ENCODE measurements at places on chromosomes 5 and 9. TPM values are rescaled to one million over a fixed set of nuclear protein-coding genes. Genes with fewer than 3 reads are reported as not detected.

STPG3 gene
- not detected for total RNA-seq

MEF2C gene
- total RNA-seq: not detected

TRIM52 gene
- total RNA-seq: 10.5 TPM

SPINK7 gene
- total RNA-seq: not detected

SV2C gene
- total RNA-seq: not detected

RALGPS1 gene
- 2.4 TPM for total RNA-seq

FCN2 gene
- not detected for total RNA-seq

SPINK5 gene
- total RNA-seq: not detected

ODF2 gene
- total RNA-seq: 73.6 TPM

GRIA1 gene
- total RNA-seq: not detected

ISOC1 gene
- total RNA-seq: 27.4 TPM

- H3K27ac ChIP-seq: no peak overlapping the region
- H3K27me3 ChIP-seq: no peaks in the 10 kb centered on the region
- no peak overlapping the region for H3K4me3 ChIP-seq
- H3K36me3 ChIP-seq: no peaks in the 10 kb centered on the region
Observed at GRCh38 chr5:173880306-173880985, 7.7 kb upstream of the CPEB4 start.

DNA sequence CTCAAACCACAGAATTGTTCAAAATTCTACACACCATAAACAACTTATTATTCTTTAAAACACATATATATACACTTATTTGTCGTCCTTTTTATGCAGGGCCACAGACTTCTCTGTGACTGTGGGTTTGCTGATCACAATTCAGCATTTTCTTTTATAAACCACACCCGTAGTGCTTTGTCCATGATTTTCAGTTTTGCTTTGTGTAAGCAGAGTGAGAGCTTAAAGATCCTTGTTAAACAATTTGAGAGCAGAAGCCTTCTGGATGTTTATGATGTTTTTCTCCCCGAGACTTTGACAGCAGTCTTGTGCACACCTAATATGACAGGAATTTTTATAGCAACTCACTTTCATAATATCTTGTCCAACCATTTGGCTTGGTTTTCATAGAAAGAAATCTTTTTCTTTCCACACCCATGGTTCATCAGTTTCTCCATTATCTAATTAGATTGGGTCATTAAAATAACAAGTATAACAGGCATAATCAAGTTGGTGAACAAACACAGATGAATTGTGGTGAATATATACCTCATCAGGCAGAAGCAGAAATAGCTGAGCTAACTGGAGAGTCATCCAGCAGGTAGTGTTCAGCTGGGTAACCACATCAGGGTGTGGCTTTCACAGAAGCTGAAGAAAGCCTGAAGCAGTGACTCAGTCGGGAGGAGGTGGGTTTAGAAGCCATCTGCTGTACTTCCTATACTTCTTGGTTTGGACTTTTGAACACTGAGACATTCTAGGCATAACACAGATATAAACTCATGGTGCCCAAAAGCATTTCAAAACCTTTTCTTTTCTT, 232.8 kb downstream of the DOCK8 start:
- no peak overlapping the region for H3K4me3 ChIP-seq
- DNase-seq: peak; percentile 89
- peaks cover 42% of the 10 kb centered on the region for H3K36me3 ChIP-seq

DNA sequence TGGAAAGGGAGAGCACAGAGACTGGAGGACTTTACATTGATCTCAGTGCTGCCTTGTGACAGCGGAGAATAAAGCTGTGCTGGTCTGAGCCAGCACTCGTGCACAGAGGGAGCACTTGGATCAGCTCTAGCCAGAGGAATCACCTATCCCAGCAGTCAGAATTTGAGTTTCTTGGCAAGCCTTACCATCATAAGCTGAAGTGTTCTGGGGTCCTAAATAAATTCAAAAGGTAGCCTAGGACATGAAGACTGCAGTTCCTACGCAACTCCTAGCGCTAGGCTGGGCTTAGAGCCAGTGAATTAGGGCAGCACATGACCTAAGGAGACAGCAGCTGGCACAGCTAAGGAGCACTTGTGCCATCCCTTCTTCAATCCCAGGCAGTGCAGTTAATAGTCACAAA, 119.5 kb downstream of the HMHB1 start:
- no peak overlapping the region for H3K27ac ChIP-seq
- H3K4me1 ChIP-seq: no peaks in the 10 kb centered on the region
- H3K4me3 ChIP-seq: no peak overlapping the region
- DNase-seq: no peak
- H3K27me3 ChIP-seq: no peaks in the 10 kb centered on the region

DNA sequence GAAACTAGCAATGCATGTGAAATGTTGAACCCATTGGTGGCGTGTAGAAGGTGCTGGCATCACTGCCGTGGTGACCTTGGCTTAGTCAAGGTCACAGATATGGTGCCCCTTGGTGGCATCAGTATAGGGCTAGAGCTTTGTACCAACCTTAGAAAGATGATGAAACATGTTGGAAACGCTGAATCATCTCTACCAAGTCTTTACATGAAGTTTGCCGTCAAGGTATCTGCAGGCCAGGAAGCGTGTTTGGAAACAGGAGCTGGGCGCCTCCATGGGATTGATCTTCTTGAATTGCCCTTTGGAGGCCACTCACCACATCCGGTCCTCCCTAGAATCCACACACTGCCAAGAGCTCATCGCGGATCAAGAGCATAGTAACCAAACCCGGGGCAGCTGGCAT, 16.9 kb upstream of the BOD1 start:
- H3K4me3 ChIP-seq: no peak overlapping the region
- H3K4me1 ChIP-seq: no peaks in the 10 kb centered on the region
- DNase-seq: no peak
- H3K27me3 ChIP-seq: no peaks in the 10 kb centered on the region
- H3K27ac ChIP-seq: no peak overlapping the region
- no peaks in the 10 kb centered on the region for H3K36me3 ChIP-seq

- no peaks in the 10 kb centered on the region for H3K27me3 ChIP-seq
- H3K27ac ChIP-seq: no peak overlapping the region
- no peaks in the 10 kb centered on the region for H3K4me1 ChIP-seq
- DNase-seq: no peak
- no peaks in the 10 kb centered on the region for H3K36me3 ChIP-seq
Observed at GRCh38 chr5:123754908-123755307, 242.9 kb downstream of the CSNK1G3 start.

DNA sequence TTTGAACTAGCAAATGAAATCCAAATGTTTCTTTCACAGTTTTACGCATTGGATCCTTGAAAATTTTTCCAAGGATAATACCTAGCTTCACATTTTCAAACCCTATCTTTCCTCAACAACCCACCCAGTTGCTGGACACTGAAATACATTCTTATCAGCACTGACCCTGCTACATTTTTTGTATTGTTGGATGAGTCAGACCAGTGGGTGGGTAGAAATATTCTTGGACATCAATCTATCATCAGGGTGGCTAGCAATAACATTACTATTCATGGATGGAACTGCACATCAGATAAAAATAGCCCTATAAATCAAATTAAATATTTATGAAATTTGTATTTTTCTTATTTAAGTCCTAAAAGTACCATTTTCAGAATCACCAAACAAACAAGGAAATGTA, 407.4 kb upstream of the IZUMO3 start:
- no peaks in the 10 kb centered on the region for H3K36me3 ChIP-seq
- H3K4me1 ChIP-seq: no peaks in the 10 kb centered on the region
- no peak overlapping the region for H3K4me3 ChIP-seq

DNA sequence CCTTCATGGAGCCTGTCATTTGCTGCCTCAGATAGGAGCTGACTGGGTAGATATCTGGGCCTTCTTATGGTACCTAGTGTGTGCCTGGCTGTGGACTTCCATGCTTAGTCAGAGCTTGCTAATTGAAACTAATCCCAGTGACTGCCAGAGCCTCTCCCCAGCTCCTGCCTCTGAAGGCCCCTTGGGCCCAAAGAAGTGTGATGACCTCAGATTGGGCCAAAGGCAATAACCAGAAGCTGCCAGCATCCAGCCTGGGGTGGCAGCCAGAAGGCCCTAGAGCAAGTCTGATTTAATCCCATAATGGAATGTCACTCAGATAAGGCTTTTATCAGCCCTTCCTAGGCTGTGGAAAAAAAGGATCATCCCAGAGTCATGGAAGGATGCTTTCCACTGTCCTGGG, 17.1 kb upstream of the CDC23 start:
- no peaks in the 10 kb centered on the region for H3K4me1 ChIP-seq
- DNase-seq: no peak
- H3K36me3 ChIP-seq: peaks cover 1% of the 10 kb centered on the region
- H3K27me3 ChIP-seq: peaks cover 6% of the 10 kb centered on the region
- H3K4me3 ChIP-seq: no peak overlapping the region
- no peak overlapping the region for H3K27ac ChIP-seq

GRCh38 chr9:118665226-118665919, 703.9 kb downstream of the BRINP1 start:
- no peak overlapping the region for H3K27ac ChIP-seq
- no peak for DNase-seq

GRCh38 chr9:30522486-30522885, 1862.0 kb upstream of the ACO1 start:
- no peaks in the 10 kb centered on the region for H3K4me1 ChIP-seq
- no peaks in the 10 kb centered on the region for H3K36me3 ChIP-seq
- no peak overlapping the region for H3K27ac ChIP-seq
- no peaks in the 10 kb centered on the region for H3K27me3 ChIP-seq
- DNase-seq: no peak

GRCh38 chr9:29212397-29213387, 1639.4 kb upstream of the C9orf72 start:
- no peak for DNase-seq
- H3K27ac ChIP-seq: no peak overlapping the region
- peak overlapping the region; percentile 36 for H3K4me3 ChIP-seq
- H3K4me1 ChIP-seq: peaks cover 19% of the 10 kb centered on the region

GRCh38 chr9:127918183-127919107, 1.6 kb upstream of the ST6GALNAC4 start:
- no peaks in the 10 kb centered on the region for H3K27me3 ChIP-seq
- H3K4me1 ChIP-seq: peaks cover 44% of the 10 kb centered on the region
- peaks cover 4% of the 10 kb centered on the region for H3K36me3 ChIP-seq
- DNase-seq: no peak
- no peak overlapping the region for H3K27ac ChIP-seq

DNA sequence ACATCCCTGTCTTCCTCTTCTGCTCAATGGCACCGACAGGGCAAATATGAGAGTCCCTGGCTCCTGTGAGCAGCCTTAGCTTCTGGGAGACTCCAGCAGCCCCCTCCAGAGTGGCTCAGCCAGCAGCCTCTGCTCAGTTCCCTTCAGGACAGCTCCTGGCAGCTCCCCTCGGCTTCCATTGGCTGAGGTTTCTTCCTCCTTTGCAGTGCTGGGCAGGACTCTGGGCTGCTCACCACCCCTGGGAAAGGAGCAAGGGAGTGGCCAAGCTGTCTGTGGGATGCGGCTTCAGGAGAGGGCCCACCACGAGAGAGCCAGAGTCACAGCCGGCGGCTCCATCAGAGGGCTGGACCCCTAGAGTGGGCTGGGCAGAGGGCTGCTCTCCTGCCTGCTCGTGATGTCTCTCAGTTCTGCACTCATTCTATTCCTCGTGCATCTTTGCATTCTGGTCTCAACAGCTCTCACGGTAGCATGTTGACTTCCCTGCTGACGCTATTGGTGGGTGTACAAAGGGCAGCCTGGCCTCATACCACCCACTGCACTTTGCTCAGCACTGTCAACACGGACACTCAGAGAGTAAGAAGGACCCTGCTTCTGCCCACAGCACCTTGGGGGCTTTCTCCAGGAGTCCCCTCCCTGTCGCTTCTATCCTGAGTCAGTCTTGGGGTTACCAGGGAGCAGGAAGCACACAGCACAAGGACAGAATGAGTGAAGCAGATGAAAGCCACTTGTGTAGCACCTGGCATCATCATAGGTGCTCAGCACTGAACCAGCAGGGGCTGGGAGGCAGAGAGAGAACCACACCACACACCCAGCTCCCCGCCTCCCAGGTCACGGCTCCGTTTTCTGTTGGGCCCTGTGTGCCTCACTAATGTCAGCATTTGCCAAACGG, 80.9 kb upstream of the ALDH1B1 start:
- peaks cover 1% of the 10 kb centered on the region for H3K27me3 ChIP-seq
- no peak overlapping the region for H3K27ac ChIP-seq

GRCh38 chr5:90097082-90097477, 312.5 kb downstream of the CETN3 start:
- H3K4me1 ChIP-seq: no peaks in the 10 kb centered on the region
- H3K36me3 ChIP-seq: no peaks in the 10 kb centered on the region
- no peak overlapping the region for H3K4me3 ChIP-seq
- H3K27ac ChIP-seq: no peak overlapping the region

- DNase-seq: no peak
- H3K36me3 ChIP-seq: no peaks in the 10 kb centered on the region
- no peak overlapping the region for H3K4me3 ChIP-seq
- H3K27me3 ChIP-seq: peaks cover 6% of the 10 kb centered on the region
- no peak overlapping the region for H3K27ac ChIP-seq
Observed at GRCh38 chr5:174448662-174449061, 275.7 kb upstream of the MSX2 start.

DNA sequence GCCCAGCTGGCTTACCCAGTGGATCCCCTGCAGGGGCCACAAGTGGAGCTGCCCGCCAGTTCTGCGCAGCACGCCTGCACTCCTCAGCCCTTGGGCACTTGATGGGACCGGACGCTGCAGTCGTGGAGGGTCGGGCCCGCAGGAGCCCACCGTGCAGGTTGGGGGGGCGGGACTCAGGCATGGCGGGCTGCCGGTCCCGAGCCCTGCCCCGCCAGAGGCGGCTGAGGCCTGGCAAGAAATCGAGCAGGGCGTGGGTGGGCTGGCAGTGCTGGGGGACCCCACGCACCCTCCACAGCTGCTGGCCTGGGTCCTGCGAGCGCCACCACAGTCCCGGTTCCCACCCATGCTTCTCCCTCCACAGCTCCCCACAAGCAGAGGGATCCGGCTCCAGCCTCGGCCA, 19.2 kb upstream of the BTNL3 start:
- no peak overlapping the region for H3K4me3 ChIP-seq
- no peaks in the 10 kb centered on the region for H3K36me3 ChIP-seq
- H3K4me1 ChIP-seq: no peaks in the 10 kb centered on the region
- H3K27me3 ChIP-seq: no peaks in the 10 kb centered on the region
- H3K27ac ChIP-seq: no peak overlapping the region

- no peak overlapping the region for H3K27ac ChIP-seq
- H3K27me3 ChIP-seq: peaks cover 2% of the 10 kb centered on the region
Observed at GRCh38 chr9:136619742-136620440, 42.8 kb upstream of the EGFL7 start.

GRCh38 chr5:82255844-82256243, 22.3 kb downstream of the RPS23 start:
- peaks cover 1% of the 10 kb centered on the region for H3K4me1 ChIP-seq
- H3K4me3 ChIP-seq: no peak overlapping the region
- H3K27me3 ChIP-seq: no peaks in the 10 kb centered on the region

DNA sequence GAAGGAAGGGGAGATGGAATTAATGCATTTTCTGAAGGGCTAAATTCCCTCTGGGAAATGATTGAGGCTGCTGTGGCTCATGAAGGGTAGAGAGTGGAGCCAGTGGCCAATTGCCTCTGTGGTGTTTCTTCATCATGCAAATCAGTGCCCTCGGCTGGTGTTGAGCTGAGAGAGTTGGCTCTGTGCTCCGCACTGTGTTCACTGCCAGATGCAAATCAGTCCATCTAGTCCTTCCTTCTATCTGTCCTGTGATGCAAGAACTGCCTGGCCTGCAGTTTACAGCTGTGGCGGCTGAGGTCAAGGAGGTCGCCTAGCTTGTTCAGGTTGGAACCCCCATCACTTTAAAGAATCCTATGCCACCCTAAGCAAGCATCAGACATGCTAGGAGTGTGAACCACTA, 6.0 kb downstream of the TMEM171 start:
- H3K27me3 ChIP-seq: peaks cover 62% of the 10 kb centered on the region
